Ureter (tissue), 1 donor: ENCODE measurements at places on chromosomes 5 and 9.

DNA sequence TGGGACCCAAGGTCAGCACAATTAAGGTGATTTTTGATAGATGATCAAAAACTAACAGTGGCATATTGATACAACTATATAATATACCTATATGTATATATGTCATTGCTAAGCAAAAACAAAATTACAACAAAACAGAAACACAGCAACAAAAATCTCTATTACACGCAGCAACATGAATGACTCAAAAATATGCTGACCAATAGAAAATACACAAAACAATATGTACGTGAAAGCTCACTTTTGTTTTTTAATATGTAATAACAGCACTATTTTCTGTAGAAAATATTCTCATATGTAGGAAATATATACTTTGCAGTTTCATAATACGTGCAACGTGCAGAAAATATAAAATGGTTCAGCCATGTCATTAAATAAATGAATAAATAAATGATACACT lies 1985.7 kb upstream of the CDH9 start:
- no peak for DNase-seq

DNA sequence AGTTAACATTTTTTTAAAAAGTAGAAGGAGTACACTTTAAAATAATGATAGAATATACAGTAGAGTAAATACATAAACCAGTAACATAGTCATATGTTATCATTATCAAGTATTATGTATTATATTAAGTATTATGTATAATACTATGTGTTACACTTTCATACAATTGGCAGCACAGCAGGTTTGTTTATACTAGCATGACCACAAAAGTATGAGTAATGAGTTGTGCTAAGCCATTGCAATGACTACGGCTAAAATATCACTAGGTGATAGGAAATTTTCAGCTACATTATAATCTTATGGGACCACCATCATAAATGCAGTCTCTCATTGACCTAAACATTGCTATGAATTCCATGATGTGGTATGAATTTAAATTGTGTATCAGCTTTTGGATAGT lies 506.0 kb downstream of the HTR1A start:
- no peak for DNase-seq

- DNase-seq, result peak; percentile 70
Observed at GRCh38 chr9:89440548-89440947, 57.4 kb downstream of the SEMA4D start.

GRCh38 chr9:85339338-85339737 lies 402.4 kb downstream of the AGTPBP1 start:
- no peak for DNase-seq

GRCh38 chr9:108681851-108682590 lies 173.8 kb downstream of the ACTL7B start:
- no peak for DNase-seq

GRCh38 chr9:87716141-87716540 lies 9.8 kb upstream of the CTSL start:
- DNase-seq, result no peak

GRCh38 chr5:16571016-16571415 lies 45.8 kb downstream of the RETREG1 start:
- DNase-seq, result no peak

DNA sequence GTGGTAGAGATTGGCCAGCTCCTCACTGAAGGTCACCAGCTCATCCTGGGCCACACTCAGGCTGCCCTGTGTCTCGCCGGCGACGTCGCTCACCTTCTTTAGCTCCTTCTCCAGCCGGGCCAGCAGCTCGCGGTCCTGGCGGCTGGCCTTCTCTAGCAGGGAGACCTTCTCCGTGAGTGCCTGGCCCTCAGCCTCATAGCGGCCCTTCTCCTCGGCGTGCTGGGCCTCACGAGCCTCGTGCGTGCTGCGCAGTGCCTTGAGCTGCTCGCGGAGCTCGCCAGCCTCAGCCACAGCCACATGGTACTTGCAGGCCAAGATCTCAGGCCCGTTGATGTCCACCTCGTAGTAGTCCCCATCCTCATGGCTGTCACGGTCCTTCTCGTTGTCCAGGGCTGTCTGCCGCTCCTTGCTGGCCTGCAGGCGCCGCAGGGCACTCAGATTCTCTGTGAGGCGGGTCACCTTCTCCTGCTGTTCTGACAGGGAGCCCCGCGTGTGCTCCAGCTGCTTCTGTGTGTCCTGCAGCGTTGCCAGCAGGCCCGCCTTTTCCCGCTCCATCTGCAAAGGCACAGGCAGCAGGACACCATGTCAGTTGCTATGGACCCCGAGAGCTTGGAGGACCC lies 45.5 kb downstream of the BICD2 start:
- no peak for DNase-seq

GRCh38 chr9:108673386-108673785 lies 182.4 kb downstream of the ACTL7B start:
- DNase-seq, result no peak

- DNase-seq, result no peak
Observed at GRCh38 chr5:83547161-83547560, 75.6 kb downstream of the VCAN start.

GRCh38 chr5:178115136-178115813 lies 1.9 kb downstream of the N4BP3 start:
- no peak for DNase-seq

- DNase-seq, result no peak
Observed at GRCh38 chr5:107092695-107093094, 578.0 kb downstream of the EFNA5 start.

- peak; percentile 2 for DNase-seq
Observed at GRCh38 chr9:99029083-99029645, 75.7 kb upstream of the TGFBR1 start.

DNA sequence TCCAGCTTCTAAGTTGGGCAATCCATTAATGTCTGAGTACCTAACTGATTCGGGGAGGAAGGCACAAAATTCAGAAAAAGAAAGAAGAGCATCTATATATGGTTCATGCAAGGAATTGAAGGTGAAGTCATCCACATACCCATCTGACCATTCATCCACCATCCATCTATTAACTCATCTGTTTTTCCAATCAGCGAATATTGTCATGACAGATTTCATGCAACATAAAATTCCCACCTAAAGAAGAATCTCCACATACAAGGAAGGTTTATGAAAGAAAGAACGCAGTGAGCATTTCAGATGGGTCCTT lies 164.7 kb downstream of the GRIA1 start:
- DNase-seq, result no peak

- DNase-seq, result no peak
Observed at GRCh38 chr5:136819526-136820302, 454.4 kb upstream of the TRPC7 start.

DNA sequence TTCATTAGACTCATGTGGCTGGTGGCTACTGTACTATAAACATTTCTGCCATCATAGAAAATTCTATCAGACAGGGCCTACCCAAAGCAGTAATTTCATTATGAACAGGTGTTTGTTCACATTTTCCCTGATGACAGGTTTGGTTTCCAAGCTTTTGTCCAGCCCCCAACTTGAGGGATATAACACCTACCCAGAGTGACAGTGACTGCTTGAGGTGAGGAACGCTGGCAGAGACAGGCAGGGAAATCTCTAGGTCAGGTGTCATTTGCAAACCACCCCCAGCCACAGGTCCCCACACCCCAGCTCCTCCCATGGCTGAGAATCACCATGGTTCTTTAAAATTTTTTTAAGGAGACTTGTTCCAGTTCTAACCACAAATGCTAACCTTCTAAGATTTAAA lies 25.5 kb downstream of the GOLM1 start:
- DNase-seq, result no peak

DNA sequence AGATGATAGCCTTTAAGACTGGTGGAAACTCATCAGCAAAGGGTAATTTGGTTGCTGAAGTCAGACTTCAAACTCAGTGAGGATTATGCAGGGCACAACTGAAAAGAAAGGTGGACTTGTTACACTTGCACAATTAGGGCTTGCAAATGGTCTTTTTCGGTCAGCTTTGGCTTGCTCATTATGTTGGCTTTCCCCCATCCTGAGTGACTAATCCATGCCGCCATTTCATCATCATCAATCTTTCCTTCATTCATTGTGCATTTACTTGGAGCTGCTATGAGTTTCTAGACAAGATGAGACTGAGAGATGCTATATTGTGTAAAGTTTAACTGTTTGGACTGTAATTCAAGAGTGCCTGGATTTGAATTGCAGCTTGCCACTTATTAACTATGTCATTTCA lies 134.8 kb upstream of the PPP1R2B start:
- no peak for DNase-seq

- DNase-seq, result no peak
Observed at GRCh38 chr9:95696701-95697100, 178.8 kb upstream of the ERCC6L2 start.

DNA sequence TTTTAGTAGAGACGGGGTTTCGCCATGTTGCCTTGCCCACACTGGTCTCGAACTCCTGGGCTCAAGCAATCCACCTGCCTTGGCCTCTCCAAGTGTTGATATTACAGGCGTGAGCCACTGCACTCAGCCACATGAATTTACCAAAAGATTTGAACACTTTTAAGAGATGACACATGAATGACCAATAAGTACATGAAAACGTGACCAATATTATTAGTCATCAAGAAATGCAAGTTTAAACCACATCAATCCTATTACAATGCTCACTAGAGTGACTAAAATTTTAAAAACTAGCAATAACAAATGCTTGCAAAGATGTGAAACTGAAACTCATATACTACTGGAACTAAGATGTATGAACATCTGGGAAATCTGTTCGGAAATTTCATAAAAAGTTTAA lies 54.3 kb downstream of the NR6A1 start:
- no peak for DNase-seq

GRCh38 chr9:110623462-110624025 lies 44.0 kb upstream of the SVEP1 start:
- no peak for DNase-seq

- no peak for DNase-seq
Observed at GRCh38 chr9:82363682-82364081, 375.1 kb downstream of the SPATA31D1 start.

- peak; percentile 69 for DNase-seq
Observed at GRCh38 chr9:89755821-89756220, 151.0 kb downstream of the GADD45G start.

DNA sequence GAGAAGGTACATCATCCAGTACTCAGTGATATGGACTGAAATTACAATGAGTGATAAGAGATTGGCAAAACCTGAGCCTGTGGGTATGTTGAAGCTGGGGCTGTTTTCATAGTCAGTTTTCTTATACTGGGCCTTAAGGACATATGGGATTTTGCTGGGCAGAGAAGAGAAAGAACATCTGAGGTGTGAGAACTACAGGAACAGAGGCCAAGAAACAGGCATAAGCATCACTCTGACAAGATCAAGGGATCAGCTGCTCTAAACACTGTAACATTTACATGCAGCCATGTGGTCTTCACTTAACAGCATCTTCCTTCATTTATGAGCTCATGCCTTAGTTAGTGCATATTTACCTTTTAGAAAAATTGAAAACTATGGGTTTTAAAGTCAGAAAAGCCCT lies 220.0 kb downstream of the TRIM36 start:
- no peak for DNase-seq

- no peak for DNase-seq
Observed at GRCh38 chr9:135724186-135724787, 22.3 kb downstream of the KCNT1 start.

- no peak for DNase-seq
Observed at GRCh38 chr5:43815497-43815896, 212.5 kb downstream of the NNT start.

DNA sequence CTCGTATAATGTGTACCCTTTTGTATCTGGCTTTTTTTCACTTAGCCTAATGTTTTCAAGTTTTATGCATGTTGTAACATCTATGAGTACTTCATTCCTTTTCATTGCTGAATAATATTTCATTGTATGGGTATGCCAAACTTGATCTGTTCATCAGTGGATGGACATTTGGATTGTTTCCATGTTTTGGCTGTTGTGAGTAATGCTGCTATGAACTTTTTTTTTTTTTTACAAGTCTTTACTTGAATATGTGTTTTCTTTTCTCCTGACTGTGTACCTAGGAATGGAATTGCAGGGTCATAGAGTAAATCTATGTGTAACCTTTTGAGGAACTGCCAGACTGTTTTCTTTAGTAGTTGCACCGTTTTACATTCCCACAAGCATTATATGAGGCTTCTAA lies 52.4 kb downstream of the MTREX start:
- DNase-seq, result no peak

DNA sequence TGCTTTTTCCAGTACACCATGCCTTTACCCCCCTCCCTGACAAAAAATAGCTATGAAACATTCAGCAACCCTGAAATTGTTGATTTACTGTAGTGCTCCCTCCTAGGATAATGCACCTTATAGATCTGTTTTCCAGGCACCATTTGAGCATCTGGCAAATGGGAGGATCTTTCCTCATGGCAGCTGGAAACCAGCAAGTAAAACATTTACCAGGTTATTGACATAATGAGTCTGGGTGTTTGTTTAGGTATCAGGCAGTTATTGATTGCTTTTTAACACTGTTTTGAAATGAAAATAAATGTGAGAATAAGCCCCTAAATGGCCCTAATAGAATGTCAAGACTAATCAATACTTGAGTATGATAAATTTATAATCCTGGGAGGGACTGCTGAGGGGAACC lies 57.3 kb upstream of the KLF4 start:
- no peak for DNase-seq

- DNase-seq, result no peak
Observed at GRCh38 chr5:178193251-178193809, 6.2 kb upstream of the GMCL2 start.

GRCh38 chr5:111507276-111507675 lies 5.1 kb downstream of the STARD4 start:
- no peak for DNase-seq

DNA sequence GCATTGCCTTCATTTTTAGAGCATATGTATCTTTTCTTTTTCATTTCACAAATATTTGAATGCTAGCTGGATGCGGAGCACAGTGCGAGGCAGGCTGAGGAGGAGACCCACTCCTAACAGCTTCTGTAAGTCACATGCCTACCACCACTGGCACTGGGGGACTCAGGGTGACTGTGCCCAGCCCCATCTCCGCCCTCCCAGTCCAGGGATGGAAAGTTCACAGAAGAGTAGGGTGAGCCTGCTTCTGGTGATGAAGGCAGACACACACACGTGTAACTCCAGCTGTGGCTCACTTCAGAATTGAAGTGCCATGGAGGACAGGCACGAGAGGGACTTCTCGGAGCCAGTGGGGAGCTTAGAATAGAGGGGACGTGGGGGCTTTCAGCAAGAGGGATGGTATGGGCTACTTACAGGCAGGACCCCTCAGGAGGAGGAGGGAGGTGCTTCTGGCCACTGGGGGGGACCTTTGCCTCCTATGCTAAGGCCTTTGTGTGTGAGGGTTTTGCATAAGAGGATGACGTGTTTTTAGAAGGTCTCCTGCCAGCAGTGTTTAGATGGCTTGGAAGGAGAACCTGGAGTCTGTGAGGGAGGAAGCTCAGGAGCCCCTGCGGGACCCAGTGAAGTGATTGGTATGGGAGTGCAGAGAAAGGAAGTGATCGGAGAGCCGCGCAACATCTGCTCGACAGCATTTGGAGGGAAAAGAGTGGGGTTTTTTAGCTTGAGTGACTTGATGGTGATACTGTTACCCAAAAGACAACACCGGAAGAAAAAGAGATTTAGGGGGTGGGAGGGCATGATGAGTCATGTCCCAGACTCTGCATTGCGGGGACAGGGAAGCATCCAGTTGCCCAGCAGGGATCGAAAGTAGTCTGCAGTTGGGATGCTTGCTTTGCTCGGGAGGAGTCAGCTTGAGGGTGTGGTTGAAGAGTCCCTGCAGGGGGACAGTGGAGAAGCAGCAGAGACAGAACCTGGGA lies 163.5 kb upstream of the OTULINL start:
- DNase-seq, result no peak
